Caco-2 (cell line): ENCODE measurements at places on chromosomes 6 and 20. TPM values are rescaled to one million over a fixed set of nuclear protein-coding genes. Genes with fewer than 3 reads are reported as not detected.

HLA-E gene
- total RNA-seq, result 47.0 and 49.6 TPM in 2 replicates

PAX1 gene
- total RNA-seq, result not detected in 2 replicates

MYT1 gene
- 0.25 and 0.65 TPM in 2 replicates for total RNA-seq

SPEF1 gene
- not detected in 2 replicates for total RNA-seq

VSX1 gene
- not detected in 2 replicates for total RNA-seq

MARCKS gene
- total RNA-seq, result 147 and 153 TPM in 2 replicates

REM1 gene
- not detected in 2 replicates for total RNA-seq
